GM12865 (cell line): ENCODE measurements at places on chromosomes 6 and 20.

DNA sequence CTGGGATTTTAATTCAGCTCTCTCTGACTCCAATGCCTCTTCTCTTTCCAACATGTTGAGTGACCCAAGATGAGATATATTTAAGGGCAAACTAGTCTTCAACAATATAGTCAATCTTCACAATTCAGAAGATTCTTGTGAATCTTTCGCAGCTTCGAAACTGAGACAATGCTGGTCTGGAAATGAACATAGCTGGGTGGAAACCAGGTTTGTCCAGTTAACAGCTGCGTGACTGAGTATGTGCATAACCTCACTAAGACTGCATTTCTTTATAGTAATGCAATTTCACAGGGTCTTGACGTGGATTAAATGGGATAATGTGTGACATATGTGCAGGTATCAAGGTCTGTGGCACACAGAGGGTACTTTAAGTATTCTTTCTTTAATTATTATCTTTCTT is 18.9 kb downstream of the PTPRT start:
- DNase-seq: no peak

GRCh38 chr6:30092852-30093543 is 17.4 kb upstream of the RNF39 start:
- no peak for DNase-seq

- no peak for DNase-seq
Observed at GRCh38 chr6:40918040-40918651, 120.9 kb downstream of the UNC5CL start.

DNA sequence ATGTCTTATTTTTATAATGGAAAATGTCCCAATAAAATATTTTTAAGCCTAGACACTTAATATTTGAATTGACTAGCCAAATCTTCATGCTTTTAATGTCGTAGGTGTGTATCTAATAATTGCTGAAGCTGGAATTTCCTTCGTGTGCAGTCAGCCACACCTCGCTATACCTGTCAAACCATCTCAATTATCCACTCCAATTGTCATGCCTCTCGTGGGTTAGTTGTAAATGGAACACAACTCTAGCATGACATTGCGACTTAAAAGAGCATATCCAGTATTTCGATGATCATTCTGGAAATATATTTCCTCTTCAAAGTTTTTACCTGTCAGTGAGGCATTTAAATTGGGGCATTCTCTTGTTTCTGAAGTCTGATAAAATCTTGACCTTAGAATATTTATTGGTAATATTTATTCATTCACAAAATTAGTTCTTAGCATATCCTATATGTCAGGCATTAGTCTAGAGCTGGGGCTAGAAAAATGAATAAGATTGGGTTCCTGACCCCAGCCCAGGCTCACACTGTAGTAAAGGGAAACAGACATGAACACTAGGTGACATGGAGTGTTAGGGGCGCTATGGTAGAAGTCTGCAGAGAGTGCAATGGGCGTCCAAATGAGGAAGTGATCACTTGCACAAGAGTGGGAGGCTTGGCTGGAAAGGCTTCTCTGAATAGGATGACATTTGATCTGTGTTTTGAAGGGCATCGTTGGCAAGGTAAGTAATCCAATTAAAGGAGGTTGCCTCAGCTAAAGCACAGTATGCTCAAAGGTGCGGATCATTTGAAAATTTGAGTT is 11.0 kb upstream of the CFAP206 start:
- DNase-seq: peak; percentile 50
